ENCODE measurements at places on chromosomes 1 and 21.

GRCh38 chr1:58805716-58806571 lies 22.1 kb upstream of the JUN start:
- DNase-seq: peak; percentile 69

DNA sequence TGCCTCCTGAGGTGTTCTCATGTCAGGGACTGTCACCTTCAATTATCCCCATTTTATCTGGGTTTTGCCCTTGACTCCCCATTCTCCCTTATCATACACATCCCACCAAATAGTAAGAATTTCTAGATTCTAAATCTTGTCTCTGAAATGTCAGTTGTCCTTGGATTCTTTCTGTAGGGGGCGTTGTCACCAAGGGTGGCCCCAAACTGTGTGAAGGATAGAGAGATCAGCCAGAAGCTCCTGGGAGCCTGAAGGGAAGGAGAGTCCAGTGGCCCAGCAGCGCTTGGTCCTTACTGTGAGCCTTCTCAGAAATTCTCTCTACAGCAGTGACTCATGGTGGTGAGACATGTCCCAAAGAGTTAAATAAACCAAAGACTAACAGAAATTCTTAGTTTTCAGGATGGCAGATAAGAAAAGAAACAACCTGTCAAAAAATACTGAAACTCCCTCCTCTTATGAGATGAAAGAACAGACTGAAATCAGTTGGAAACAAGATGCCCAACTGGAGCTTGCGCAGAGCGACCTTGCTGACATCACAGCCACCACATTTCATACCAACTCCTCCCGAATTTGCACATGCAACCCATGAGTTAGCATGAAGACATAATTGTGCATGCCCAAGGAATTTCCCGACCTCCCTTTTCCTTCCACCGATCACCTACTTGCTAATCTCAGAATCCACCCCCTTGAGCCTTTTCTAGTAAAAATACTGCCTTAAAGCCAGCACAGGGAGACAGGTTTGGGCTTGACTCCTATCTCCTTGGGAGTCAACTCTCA lies 109.8 kb downstream of the ELAVL4 start:
- no peak for DNase-seq

DNA sequence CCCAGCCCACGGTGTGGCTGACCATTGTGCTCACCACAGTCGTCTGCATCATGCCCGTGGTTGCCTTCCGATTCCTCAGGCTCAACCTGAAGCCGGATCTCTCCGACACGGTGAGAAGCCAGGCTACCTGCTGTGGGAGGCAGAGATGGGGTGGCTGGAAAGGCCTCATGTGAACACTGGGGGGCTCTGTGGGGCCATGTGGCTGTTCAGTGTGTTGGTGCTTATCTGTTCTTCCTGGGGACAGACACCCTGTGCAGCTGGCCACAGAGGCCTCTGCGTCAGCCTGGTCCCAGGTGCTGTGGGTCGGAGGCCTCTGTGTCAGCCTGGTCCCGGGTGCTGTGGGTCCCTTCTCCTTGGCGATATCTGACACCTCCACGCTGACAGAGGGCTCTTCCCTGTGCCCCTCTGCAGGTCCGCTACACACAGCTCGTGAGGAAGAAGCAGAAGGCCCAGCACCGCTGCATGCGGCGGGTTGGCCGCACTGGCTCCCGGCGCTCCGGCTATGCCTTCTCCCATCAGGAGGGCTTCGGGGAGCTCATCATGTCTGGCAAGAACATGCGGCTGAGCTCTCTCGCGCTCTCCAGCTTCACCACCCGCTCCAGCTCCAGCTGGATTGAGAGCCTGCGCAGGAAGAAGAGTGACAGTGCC lies 23.2 kb downstream of the ATP8B2 start:
- no peak for DNase-seq

DNA sequence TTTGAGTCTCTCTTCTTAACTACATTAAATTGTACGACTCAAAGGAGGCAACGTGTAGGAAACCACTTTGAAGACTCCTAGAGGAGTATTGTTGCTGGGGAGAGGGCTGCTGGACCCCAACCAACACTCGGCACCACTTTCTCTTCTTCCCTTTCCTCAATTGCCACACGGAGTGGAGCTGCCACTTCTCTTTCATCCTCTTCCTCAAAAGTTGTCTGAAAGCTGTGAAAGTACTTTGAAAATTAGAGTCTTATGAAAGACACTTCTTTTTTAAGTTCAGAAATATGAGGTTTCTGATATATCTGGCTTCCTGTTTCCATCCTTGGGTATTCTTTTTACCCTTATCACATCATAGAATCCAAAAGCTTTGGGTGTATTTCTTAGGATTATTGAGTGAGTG lies 59.5 kb downstream of the MRPS6 start:
- DNase-seq: no peak

DNA sequence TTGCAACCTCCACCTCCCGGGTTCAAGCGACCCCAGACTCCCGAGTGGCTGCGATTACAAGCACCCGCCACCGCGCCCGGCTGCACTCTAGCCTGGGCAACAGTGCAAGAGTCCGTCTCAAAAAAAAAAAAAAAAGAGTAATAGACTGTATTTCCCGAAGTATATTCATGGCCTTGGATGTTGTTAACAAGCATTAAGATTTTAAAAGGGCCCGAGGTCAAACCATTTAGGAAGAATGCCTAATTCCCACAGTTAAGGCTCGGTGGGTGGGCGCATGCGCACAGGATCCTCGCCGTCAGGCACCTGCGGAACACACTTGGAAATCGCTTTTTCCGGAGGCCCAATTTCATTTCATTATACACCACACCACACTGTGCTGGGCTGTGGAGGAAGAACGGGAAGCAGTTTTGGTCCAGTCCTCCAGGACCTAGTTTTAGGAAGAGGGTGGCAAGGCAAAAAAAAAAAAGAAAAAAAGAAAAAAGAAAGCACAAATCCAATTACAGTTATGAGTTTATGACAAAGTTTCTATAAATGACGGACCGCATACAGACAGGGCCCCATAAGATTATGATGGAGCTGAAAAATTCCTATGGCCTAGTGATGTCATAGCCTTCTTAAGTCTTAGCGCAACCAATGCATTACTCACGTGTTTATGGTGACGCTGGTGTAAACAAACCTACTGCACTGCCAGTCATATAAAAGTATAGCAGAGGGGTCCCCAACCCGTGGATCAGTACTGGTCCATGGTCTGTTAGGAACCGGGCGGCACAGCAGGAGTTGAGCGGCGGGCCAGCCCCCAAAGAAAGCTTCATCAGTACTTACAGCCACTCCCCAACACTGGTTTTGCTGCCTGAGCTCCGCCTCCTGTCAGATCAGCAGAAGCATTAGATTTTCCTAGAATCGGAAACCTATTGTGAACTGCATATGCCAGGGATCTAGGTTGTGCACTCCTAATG lies 38.2 kb downstream of the H3-3A start:
- no peak for DNase-seq

GRCh38 chr1:185074307-185074706 lies 28.9 kb downstream of the RNF2 start:
- no peak for DNase-seq

- DNase-seq: no peak
These were observed 11.1 kb downstream of the TENT5C start for GRCh38 chr1:117616967-117617366.

DNA sequence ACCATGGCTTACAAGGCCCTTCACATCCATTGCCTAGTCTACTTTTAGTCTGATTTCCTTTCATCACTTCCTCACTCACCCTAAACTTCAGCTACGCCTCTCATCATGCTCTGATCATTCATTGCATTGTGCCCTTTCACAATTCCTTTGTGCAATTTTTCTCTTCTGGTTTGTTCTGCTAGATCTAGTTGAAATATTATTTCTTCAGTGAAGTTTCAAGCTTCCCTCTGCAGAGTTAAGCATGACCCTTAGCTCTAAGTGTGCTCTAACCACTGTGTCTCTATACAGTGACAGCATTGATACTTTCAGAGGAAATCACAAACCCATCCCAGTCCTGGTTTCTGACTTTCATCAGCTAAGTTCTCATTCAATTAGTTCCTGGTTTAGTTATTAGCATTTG lies 166.1 kb downstream of the PLA2G4A start:
- DNase-seq: no peak

DNA sequence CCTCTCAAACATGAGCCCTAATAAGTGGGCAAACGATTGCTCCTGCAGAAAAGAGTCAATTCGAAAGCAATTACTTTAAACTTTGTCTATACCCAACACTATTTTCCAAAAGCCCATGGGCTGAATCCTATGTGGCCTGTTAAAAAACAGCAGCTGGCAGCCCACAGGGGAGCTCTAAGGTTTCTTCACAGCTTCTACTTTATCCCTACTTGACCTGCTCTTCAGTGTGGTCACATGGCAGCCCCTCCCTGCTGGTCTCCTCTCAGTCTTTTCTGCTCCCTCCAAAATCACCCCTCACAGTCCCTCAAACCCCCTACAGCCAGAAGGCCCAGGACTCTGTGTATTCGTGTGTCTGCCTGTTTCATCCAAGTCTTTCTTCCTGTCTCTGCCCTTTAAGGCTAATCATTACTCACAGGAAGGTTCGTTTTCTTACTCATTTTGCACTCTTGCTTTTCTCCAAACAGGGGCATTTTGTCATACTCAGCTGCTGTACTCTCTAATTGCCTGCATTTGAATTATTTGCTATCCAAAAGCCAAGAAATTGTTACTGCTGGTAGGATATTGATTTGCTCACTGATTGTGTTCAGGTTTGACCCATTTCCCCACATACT lies 62.4 kb upstream of the FAM3B start:
- DNase-seq: no peak

- no peak for DNase-seq
These were observed 5.1 kb upstream of the GBP5 start for GRCh38 chr1:89277725-89278124.

- DNase-seq: peak; percentile 22
These were observed 32.9 kb upstream of the ATP2B4 start for GRCh38 chr1:203593723-203594122.

DNA sequence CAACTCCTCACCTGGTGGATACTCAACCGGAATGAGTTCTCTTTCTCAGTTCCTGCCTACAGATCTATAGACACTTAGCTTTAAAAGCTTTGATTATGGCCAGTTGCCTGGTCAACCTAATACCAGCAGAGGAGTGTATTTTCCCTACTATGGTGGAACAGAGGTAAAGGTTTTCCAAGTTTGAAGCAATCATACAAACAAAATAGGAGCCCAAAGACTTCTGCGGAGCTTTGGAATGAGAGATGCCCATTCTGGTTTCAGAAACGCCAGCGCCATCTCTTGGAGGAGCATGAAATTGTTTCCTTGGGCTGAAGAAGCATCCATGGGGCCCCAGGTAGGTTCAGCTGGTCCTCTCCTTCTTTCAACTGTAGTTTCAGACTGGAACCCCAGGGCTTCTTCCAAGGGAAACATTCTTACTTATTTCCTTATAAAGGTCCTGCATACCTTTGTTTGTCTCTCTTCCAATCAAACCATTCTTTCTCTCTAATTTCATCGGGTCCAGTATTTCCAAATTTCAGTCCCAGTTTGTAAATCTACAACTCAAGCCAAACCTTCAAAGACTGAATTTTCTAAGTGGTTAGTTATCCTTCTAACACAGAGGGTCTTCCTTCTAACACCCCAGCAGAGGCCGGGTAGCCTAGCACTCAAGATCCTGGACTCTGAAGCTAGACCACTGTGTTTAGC lies 95.9 kb downstream of the KCNJ15 start:
- DNase-seq: peak; percentile 40

GRCh38 chr1:205077934-205078311 lies 6.3 kb downstream of the TMEM81 start:
- DNase-seq: no peak

DNA sequence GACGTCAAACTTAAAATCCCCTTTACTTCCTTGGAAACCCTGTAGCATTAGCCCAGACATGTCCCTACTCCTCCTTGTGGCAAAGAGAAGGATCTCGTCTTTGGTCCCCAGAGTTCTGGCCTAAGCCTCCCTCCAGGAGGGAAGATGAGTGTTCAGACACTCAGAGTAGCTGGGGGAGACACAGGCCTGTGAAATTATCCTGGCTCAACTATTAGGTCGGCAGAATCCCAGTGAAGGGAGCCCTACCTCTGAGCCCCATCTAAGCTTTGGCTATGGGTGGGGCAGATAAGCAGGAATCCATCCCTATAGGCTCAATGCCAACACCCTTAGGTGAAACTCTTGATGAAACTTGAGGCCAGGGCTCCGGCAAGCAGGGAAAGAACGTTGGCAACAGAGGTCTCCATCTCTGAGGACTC lies 1.7 kb upstream of the SFN start:
- DNase-seq: peak; percentile 63

DNA sequence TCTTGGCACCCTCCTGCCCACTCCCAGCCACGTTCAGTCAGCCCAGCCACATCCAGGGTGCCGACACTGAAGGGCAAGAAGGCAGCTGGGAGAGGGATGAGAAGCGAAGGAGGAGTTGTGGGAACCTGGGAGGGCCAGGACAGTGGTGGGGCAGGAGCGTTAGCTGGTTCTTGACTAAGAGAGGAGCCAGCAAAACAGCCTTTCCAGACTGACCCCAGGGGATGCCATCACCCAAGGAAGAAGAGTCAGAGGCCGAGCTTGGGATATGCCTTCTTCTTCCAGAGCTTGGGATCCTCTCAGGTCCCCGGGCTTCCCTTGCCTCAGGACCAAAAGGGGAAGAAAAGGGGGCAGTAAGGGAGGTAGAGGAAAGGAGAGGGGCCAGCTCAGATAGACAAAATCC lies 7.2 kb downstream of the INKA2 start:
- no peak for DNase-seq

DNA sequence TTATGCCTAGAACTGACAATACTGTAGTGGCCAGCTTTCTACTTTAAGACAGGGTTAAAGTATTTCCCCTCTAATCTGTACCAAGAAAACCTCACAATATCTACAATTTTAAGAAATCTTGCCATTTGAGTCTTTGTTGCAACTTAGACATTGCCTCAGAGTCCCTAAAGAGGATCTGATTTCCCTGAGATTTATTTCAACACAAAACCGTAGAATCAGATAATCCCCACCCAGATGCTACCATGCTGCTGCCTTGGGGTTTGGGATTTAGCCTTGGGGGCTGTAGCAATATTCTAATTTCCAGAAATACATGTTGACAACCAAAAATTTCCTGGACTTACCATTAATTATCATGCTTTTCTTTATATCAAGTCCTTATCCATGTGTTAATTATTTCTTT lies 50.3 kb upstream of the DENND1B start:
- no peak for DNase-seq

GRCh38 chr1:98888869-98889268 lies 115.8 kb downstream of the PLPPR5 start:
- DNase-seq: no peak

DNA sequence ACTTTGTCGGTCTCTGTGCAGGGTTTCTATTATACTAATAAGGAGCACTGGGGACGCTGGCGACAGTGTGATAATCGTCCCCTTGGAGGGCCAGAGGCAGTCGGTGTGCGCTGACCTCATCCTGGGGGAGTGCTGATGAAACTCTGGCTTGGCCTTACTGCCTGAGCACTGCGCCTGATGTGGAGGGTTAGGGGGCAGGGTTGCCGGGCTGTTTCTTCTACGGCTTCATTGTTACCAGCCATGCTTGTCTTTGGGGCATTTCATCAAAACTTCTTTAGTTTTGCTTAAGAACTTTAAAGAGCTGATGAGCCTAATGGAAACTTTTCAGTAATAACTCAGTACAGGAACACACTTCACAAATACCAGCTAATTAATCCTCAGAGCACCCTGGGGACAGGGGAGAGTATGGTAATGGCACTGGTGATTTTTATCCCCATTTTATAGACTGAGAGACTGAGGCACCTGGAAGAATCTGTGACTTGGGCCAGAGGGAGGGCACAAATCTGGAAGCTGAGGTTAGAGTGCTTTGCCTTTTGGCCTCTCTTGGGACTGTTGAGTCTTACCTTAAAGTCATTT lies 81.8 kb downstream of the PEX14 start:
- DNase-seq: no peak
